Jurkat, Clone E6-1 (cell line): ENCODE measurements at places on chromosomes 4 and X.

DNA sequence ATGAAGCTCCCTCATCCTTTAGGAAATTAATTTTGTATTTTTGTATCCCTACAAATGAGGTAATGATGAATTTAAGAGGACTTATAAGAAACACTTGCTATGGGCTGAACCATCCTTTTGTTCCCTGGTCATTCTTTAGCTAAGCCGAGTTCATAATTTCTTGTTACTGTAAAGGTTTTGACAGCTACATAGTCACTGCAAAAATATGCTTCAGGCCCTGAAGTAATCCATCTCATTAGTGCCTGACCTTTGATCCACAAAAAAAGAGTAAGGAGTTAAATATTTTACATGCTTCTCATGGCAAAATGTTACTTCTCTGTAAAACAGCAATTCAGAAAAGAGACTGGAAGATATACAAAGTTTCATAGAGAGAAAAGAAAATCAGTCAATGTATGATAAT, 290.6 kb upstream of the SLIT2 start:
- DNase-seq: no peak

DNA sequence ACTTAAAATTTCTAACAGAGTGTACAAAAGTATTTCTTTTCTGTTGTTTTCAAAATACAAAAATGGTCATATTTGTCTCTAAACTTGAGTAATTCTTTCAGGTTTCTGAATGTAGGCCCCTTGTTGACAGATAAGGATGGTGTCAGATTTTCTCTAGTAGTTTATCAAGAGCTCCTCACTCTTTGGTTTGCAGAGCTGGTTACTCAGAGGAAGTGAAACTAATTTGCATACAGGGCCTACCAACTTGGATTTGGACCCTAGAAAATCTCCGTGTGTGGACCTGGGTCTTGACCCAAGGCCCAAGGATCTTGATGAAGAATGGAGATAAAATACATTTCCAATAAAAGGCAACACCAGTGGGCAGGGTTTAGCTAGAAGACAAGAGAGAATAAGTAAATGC, 433 bp upstream of the ADH6 start:
- no peak for DNase-seq

GRCh38 chrX:150375243-150375770, 12.2 kb downstream of the MAMLD1 start:
- DNase-seq: no peak

DNA sequence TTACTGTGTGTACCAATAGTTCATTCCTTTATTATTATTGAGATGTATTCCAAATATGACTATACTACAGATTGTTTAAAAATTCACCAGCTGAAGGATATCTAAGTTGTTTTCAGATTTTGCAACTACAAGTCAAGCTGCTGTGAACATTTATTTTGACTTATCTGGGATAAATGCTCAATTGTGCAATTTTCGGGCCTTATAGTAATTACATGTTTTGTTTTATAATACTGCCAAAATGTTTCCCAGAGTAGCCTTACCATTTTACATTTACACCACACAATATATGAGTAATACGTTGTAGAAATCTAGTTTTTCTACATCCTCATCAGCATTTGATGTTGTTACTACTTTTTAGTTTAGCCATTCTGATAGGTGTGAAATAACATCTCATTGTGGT, 179.6 kb downstream of the ANTXR2 start:
- DNase-seq: no peak

- DNase-seq: no peak
Observed at GRCh38 chrX:47620303-47620685, 637 bp upstream of the SYN1 start.

DNA sequence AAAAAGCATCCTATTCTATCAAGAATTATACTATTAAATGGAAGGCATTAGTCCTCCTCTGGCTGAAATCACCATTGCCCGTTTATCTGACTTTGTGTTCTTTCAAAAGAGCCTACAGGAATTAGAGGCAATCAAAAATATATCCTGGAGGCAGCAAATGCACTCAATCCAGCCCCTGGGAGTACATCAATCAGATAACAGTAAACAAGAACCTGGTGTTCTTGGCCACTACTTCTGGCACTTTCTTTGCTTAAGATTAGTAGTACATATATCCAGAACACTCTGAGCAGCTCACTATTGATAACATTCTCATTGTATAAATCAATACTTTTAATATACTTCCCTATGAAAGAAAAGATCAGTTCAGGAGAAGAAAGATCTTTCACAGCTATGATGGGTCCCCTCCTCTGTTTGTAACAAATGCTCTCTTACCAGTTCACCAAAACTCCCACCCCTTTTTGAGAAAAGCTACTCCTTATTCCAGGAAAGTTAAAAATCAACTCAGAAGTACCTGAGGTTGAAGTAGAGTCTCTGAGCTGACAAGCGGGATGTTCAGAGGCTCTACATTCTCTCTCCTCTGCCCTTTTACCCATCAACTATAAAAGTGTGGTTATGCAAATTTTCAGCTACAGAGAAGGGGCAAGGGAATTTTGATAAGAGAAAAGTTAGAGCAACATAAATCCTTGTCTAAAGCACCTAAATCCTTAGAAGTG, 176.0 kb downstream of the COX18 start:
- DNase-seq: no peak

GRCh38 chr4:8205749-8206611, 6.9 kb downstream of the SH3TC1 start:
- DNase-seq: no peak
